ENCODE measurements at places on chromosomes 1 and 21.

GRCh38 chr21:26766826-26767325 is 78.3 kb downstream of the ADAMTS1 start:
- no peak for DNase-seq

GRCh38 chr1:43421976-43422750 is 31.6 kb downstream of the HYI start:
- DNase-seq, result no peak

- no peak for DNase-seq
These were observed 89.3 kb downstream of the NTNG1 start for GRCh38 chr1:107230121-107230520.

GRCh38 chr1:9615316-9616063 is 26.8 kb downstream of the TMEM201 start:
- no peak for DNase-seq

- DNase-seq, result no peak
These were observed 916 bp downstream of the YIPF1 start for GRCh38 chr1:53888681-53889080.

- DNase-seq, result peak; percentile 55
These were observed at the start of gene SH2D5 for GRCh38 chr1:20732588-20733359. TSS of gene SH2D5 (minus strand) at chr1:20732703. CDS start at chr1:20728044, 4,659 bp downstream.

GRCh38 chr1:69499203-69499803 is 68.4 kb upstream of the LRRC7 start:
- DNase-seq, result no peak

DNA sequence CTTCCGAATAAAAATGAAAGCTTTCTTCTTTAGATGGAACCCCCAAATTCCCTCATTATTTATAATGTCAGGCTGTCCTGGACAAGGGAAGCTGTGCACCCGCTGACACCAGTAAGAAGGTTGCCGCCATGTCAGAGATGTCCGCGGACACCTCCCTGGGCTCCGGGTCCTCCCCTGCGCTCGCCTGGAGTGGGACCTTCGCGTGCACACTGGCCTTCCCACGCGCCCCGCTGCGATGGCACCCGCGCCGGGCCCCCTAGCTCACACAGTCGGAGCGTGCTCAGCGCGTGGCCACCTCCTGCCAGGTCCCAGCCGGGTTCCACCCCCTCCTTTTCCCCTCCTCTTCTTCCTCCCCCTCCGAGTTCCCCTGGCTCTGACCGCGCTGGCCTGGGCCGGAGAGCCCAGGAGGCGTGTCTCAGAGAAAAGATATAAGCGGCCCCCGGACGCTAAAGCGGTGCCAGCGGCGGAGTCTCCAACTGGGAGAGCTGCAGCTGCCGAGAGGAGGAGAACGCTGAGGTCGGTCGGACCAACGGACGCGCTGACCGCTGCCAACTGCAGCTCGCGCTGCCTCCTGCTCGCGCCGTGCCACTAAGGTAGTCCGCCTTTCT is at the start of gene G0S2:
Gene G0S2, plus strand, starts transcription at position 456 of the 608 bp plus-strand sequence. CDS start 273 bp downstream, outside the sequence.
- no peak for DNase-seq

DNA sequence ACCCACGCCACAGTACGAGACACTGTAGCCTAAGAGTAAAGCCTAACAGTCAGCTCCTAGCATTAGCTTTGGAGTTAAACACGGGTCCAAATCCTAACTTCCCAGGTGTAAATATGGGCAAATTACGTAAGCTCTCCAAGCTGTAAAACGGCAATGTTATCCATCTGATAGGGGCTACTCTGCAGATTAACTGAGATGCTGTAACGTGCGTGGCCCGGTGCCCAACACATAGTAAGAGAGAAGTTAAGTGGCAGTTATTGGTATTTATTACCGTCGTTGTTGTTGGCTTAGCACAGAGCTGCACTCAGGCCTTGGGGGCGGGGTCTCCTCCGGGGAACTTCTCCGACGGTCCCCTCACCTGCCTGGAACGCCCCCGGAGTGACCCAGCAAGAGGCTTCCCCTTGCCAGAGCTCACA is 457 bp downstream of the TRAPPC3 start:
- no peak for DNase-seq

DNA sequence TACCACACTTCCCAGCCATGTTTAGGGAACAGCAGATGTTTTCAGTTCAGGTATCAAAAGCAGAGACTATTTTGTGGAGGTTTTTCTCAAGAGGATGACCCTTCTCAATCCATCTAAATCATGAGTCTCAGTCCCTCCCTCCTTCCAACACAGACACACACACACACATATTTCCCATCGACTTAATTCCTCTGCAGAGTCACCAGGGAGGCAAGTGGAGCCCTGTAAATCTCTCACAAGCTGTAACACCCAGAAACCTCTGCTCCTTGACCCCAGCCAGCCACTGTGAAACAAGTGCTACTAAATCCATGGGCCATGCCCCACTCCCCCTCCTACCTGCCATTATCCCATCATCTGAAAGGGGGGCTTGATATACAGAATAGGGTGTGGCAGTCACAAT is 10.6 kb upstream of the KCND3 start:
- DNase-seq, result no peak

DNA sequence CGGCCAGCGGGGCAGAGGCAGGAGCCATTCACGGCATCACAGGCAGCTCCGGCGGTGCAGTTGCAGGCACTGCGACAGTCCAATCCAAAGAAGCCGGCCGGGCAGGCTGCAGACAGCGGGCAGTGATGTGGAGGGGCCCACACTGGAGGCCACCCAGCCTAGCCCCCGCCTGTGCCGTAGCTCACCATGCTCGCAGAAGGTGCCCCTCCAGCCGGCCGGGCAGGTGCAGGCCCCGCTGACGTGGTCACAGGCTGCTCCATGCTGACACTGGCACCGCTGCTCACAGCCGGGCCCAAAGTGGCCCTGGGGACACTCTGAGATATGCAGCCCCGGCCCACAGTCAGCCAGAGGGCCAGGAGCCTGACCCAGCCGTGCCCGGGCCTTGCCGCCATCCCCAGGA is 45.1 kb downstream of the ARHGEF16 start:
- DNase-seq, result no peak

DNA sequence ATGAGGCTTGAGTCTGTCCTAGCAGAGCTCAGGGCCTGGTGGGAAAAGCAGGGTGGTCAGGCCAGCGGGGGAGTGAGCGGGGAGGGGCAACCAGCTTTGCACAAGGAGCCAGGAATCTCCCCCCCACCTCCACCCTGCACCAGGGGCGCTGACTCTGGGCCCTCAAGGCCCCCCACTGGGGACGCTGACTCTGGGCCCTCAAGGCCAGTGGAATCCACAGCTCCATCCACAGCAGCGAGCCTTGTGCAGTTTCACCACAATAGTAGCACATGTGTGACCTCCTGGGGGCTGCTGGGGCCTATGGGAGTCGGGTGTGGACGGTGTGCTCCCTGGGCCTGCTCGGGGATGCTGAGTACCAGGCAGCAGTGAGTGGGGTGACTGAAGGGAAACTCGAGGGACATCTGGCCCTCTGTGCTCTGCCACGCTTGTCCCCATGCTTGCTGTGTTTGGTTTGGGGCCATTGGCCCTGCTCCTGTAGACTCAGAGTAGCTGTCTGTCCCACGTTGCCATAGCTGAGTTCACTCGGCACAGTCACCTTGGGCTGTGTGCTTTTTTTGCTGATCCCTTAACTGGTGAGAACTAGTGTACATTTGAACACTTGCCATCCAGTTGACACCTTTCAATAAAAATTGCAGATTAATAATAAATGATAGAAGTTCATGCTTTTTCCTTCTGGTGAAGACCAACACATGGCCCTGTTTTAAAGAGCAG is 89.2 kb downstream of the ADARB1 start:
- DNase-seq, result no peak

GRCh38 chr1:184152974-184153373 is 101.4 kb downstream of the TSEN15 start:
- no peak for DNase-seq

Data from activated CD4-positive, CD25-positive, alpha-beta regulatory T cell (primary cell).